ENCODE measurements at places on chromosomes 7 and 10.

- DNase-seq = no peak
Observed at GRCh38 chr10:48470115-48470892, 134.6 kb downstream of the ARHGAP22 start.

DNA sequence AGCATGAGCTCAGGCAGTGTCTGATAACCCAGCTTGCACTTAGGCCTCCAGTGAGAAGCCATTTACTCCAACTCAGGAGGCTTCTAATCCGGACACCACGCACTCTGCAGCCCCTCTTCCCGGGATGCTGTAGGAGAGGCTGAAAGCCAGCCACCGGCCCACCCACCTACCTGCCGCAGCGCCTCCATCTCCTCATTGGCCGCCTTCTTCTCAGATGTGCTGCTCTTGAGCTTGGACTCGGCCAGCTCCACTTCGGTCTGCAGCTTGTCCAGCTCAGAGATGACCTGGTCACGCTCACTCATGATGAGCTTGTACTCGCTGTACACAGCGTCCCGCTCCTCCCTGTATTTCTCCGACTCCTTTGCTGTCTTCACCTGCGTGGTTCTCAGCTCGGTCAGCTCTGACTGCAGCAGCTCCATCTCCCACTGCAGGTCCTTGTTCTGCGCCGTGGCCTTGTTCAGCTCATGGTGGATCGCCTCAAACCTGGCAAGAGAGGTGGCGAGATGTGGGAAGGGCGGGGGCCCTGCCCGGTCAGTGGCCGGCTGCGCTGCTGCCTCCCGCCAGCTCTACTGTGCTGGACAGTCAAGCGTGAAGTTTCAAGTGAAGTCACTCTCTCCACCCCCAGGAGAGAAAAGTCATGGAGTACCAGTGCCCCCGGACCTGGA, 84.7 kb downstream of the DLG5 start:
- no peak for DNase-seq

GRCh38 chr10:58998924-58999713, 177.3 kb upstream of the PHYHIPL start:
- no peak for DNase-seq

DNA sequence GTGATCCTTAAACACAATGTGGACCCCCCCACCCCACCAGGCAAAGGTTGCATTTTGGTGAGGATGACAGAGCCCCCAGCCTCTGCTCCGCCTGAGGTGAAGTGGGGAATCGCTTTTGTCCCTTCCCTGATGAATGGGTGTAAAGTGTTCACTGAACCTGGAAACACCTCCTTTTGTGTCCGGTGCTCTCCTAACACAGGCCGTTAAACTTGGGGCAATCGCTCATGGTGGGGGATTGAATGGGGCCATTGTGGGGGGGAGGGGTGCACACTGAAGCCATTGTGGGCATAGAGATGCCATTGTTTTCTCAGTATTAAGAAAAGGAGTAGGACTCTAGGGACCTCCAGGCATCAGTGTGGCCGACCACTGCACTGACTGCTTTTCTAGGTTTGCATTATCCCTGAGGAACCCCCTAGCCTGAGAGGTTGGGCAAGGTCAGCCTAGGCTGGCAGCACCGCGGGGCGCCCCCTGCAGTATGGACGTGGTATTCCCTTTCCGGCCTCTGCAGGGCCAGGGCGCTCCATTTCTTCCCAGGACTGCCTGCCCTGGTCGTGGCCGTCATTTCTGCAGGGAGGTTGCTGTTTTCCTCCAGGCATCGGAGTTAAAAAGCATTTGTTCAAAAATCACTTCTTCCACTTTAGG, 158.3 kb downstream of the TCF7L2 start:
- no peak for DNase-seq

GRCh38 chr7:71912476-71912875, 499.7 kb downstream of the CALN1 start:
- no peak for DNase-seq

GRCh38 chr7:140702774-140703173, 6.3 kb downstream of the NDUFB2 start:
- no peak for DNase-seq

DNA sequence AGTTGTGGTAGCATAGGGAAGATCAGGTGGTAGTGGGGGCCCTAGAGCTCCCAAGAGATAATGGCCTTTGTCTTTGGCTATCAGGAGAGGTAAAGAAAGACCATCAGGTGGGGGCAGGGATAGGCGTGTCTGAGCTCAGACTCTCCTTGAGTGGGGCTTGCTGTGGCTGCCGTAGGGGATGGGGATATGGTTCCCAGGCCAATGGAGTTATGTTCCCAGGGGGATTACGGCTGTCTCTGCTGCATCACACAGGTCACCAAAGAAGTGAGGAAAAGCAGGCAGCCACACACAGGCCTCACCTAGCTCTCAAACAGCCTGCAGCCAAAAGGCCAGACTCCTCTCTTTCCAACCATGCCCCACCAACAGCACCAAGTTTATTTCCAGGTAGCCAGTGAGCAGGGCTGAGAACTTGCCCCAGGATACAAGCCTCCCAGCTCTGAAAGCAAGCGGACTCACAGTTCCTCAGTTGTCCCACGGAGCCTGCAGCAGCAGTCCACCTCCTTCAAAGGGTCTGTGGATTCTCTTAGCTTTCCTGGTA, 37.6 kb upstream of the C1QL3 start:
- DNase-seq = no peak

DNA sequence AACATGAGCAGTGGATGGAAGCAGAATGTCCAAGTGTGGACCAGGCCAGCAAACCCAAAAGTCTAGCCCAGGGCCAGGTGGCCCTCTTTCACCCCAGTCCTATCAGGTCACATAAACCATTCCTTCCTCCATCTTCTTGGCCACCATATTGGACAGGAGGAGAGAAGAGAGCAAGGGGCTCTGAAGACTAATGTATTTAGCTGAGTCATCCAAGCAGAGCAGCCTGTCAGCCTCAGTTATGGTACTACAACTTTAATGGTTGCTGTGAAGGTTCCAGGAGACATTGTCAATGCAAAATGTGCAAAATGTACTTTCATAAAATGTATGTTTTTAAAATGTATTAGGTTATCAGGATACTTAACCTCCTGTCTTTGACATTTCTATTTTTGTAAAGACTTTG, 159.5 kb downstream of the GPAM start:
- no peak for DNase-seq
